Activated CD4-positive, alpha-beta T cell treated with anti-CD3 and anti-CD28 coated beads, Interleukin-2, amount 50 U/mL, for 1 hour (primary cell): ENCODE measurements at places on chromosomes 7 and 10.

GRCh38 chr10:12896251-12896650 is 105.3 kb downstream of the CCDC3 start:
- no peak for DNase-seq

DNA sequence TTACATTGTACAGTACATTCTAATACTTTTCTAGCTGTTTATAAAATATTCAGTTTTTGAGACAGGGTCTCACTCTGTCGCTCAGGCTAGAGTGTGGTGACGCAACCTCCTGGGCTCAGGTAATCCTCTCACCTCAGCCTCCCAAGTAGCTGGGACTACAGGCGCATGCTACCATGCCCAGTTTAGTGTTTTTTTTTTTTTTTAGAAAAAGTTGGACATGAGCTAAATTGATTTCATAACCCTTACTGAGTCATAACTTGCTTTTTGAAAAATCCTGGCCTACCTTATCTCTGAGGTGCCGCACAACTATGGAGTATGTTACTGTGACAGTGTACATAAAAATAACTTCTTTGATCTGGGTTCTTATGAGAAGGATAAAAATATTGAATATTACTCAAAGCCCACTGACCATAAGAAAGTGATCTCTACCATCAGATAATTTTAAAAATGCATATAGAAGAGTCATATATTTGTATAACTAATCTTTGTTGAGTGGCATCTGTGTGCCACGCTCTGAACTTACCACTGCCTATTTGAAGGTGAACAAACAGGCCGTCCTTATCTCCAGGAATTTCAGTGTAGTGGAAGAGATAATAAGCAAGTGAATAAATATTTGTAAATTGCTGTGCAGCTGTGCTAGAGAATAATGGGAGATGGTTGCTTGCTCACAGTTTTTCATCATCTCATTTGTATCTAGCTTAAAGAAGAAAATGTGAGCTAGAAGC is 73.2 kb downstream of the PPP1R9A start:
- DNase-seq: no peak

- no peak for DNase-seq
These were observed 45.5 kb upstream of the CCDC3 start for GRCh38 chr10:13046851-13047528.

GRCh38 chr7:4633012-4633411 is 49.1 kb upstream of the FOXK1 start:
- DNase-seq: no peak

GRCh38 chr7:41977151-41977651 is 259.8 kb downstream of the GLI3 start:
- DNase-seq: no peak

DNA sequence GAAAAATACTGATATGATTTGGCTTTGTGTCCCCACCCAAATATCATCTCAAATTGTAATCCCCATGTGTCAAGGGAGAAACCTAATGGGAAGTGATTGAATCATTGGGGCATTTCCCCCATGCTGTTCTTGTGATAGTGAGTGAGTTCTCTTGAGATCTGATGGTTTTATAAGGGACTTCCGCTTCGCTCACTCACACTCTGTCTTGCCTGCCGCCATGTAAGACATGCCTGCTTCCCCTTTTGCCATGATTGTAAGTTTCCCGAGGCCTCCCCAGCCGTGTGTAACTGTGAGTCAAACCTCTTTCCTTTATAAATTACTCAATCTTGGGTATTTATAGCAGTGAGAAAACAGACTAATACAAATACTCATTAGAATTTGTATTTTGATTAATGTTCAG is 5.1 kb upstream of the MRPS17 start:
- no peak for DNase-seq

- DNase-seq: no peak
These were observed 63.8 kb downstream of the FOXP2 start for GRCh38 chr7:114478384-114478783.

GRCh38 chr7:48742079-48742798 is 182.1 kb upstream of the CDC14C start:
- DNase-seq: no peak

DNA sequence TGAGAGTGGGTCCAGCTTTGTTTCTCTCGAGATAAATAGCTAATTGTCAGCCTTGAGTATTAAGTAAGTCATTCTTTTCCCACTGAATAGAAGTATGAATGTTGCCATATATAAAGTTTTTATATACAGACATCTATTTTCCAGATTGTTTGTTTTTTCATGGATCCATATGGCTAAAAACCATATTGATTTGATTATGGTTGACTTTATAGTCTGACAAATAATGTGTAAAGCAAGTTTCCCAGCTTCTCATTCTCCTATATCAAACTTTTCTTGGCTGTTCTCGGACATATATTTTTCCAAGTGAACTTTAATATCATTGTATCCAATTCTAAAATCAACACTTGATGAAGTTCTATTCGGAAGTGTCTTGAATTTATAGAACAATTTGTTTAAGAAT is 352.4 kb upstream of the MEOX2 start:
- no peak for DNase-seq

DNA sequence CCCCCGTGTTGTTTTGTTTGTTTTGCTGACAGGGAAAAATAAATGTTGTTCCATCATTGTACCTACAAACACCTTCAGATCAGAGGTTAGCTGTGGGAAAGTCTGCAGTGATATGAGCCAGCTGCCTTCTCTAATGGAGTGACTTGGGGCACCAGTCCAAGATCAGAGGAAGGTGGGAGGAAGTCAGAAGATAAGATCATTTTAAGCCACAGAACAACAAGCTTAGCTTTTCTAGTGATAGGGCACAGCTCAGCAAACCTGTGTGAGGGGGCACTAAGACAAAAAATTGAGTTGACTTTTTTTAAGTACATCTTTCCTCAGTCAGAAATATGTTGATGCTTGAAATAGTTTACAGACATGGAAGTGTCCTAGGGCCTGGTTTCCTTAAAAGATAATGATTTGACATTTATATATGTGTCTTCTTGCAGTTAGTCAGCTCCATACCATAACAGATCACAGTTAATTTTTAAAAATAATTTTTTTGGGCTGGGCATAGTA is 240.3 kb upstream of the KAT6B start:
- DNase-seq: peak; percentile 38

- no peak for DNase-seq
These were observed 220.9 kb upstream of the KIAA1217 start for GRCh38 chr10:23988006-23988405.

DNA sequence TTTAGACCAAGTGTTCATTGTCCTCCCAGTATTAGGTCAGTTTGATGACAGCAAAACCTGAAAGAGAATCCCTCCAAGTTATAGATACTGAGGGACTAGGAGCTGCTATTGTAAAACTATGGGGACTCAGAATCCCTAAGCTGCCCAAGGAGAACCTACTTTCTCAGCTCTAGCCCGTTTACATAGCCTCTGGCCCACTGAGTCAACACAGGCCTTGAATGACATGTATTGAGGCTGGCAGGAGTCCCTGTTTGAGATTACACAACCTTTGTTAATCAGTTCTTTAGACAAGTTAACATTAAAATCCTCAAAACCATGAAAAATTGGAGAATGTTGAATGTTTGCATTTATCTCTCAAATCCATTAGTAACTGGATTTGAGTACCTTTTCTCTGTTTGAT is 1079.0 kb downstream of the KCNMA1 start:
- no peak for DNase-seq

DNA sequence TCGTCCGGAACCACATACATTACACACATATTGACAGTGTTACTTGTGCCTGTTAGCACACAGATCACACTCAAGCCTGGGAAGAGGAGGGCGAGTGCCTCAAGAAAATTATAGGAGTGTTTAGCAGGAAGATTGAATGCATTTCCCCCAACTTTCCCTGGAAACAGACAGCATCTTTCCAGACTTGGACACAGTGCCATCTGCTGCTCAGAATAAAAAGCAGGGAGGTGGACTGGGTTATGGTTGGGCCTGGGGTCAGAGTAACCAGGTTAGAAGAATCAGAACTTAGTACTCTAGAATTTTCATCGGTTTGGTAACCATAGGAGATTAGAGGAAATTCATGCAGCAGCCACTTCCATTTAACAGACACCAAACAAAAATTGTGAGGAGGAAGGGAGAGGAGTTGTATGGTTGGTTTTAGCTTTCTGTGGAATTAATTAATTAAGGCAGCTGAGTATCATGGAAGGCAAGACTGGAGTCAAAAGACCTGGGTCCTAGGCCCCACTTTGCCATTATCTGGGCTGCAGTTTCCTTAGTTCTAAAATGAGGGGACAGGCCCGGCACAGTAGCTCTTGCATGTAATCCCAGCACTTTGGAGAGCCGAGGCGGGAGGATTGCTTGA is 43.4 kb upstream of the OPTN start:
- DNase-seq: no peak

DNA sequence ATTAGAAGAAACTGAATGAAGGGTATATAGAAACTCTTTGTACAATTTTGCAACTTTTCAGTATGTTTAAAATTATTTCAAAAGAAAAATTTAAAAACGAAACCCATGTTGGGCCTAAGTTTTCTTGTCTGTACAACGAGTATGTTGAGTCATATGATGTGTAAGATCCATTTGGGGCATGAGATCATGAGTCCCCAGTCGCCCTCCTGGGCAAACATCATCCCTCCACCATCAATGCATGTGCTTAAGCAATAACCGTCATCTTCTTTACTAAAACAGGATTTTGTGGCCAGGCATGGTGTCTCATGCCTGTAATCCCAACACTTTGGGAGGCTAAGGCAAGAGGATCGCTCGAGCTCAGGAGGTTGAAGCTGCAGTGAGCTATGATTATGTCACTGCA is 54.2 kb upstream of the CDCA7L start:
- no peak for DNase-seq

DNA sequence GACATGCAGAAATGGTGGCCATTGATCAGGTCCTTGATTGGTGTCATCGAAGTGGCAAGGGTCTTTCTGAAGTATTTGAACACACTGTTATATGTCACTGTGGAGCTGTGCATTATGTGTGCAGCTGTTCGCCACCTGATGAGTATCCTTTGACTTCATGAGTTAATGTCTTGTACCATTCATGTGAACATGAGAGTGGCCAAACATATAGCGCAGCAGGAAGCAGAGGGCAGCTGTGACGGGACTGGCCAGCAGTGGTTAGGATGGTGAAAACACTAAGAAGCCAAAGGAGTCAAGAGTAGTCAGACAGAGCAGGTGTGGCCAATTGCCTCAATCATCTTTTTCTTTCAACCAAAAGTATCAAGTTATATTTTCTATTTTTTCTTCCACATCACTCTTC is 167.4 kb downstream of the IMMP2L start:
- DNase-seq: no peak

DNA sequence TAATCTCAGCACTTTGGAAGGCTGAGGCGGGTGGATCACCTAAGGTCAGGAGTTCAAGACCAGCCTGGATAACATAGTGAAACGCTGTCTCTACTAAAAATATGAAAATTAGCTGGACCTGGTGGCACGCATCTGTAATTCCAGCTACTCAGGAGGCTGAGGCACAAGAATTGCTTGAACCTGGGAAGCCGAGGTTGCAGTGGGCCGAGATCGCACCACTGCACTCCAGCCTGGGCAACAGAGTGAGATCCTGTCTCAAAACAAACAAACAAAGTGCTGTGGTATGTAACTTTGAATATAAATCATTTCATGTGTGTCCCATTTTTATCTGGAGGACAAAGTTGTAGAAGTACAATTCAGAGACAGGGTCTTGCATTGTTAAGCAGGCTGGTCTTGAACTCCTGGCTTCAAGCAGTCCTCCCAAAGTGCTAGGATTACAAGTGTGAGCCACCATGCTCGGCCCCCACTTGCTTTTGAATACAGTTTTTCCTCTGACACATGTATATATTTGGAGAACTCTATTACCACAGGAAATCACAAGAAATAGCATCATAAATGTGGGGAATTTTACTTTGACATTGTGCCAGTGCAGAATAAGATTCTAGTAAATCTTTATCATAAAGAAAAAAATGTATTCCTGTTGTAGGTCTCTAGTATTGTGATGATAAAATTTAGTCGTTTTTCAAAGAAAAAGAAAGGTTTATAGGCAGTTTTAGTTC is 32.6 kb downstream of the PTPN12 start:
- no peak for DNase-seq

GRCh38 chr7:1920266-1920681 is 250.2 kb downstream of the ELFN1 start:
- peak; percentile 26 for DNase-seq

- no peak for DNase-seq
These were observed 2.1 kb upstream of the GUSB start for GRCh38 chr7:65983965-65984658.

DNA sequence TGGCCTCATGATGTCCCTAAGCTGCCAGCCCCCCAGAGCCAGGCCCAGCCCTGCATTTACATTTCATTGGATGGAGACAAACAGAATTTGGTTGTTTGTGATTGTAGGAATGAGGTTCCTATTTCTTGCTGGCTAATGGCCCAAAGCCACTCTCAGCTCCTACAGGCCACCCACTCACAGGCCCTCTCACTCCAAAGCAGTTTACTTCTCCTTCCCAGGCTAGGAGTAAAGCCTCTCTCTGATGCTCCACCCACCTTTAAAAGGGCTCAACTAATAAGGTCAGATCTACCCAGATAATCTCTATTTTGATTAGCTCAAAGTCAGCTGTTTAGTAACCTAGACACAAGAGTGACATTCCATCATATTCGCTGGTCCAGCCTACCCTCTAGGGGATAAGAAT is 11.2 kb upstream of the CUZD1 start:
- DNase-seq: no peak

GRCh38 chr7:2055956-2056355 is 176.8 kb downstream of the MAD1L1 start:
- DNase-seq: no peak

GRCh38 chr7:46461334-46461777 is 540.3 kb upstream of the IGFBP3 start:
- DNase-seq: no peak

DNA sequence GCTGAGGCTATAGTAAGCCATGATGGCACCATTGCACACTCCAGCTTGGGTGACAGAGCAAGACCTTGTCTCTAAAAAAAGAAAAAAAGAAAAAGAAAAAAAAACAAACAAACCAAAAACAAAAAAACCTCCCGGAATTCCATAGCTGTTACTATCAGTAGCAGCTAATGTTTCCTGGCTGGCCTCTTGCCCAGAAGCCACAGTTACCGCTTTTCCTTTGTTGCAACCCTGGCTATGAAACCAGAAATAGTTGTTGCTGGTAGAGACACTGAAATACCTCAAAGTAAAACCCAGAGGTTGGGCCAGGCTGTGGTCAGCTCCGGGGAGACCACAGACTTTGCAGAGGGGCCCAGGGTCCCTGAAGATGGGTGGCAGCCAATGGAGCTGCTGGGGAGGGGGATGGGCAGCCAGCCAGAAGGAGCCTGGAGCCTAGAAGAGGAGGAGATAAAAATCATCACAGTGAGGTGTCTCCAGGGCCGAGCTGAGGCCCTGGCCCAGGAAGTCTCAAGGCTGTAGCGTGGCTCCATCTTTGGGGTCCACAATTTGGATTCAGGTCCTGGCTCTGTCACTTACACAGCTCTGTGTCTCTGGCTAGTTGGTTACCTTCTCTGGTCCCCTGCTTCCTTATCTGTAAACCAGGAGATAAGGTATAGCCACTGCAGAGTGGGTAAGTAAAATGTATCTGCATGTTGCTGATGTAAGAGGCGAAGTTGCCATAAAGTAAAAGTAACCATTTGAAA is 3.4 kb upstream of the CHST12 start:
- no peak for DNase-seq

DNA sequence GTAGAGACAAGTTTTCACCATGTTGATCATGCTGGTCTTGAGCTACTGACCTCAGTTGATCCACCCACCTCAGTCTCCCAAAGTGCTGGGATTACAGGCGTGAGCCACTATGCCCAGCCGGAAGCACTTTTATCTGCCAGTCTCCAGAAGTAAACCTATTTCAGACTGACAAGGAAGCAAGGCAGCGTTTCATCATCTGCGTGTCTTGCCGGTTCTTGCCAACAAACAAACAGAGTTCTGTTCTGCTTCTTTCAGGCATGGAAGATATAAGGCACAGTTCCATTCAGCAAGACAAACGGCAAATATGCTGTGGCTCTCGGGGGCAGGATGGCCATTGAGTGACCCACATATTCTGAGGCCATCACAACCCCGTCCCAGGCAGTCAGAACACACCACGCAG is 15.5 kb upstream of the LARP4B start:
- no peak for DNase-seq
